CD8-positive, alpha-beta memory T cell (primary cell): ENCODE measurements at places on chromosomes 5 and 9. TPM values are rescaled to one million over a fixed set of nuclear protein-coding genes. Genes with fewer than 3 reads are reported as not detected.

Gene BSPRY
- 0.55 TPM for polyA plus RNA-seq

Gene PCDHA9
- not detected for polyA plus RNA-seq

Gene SOX30
- 0.28 TPM for polyA plus RNA-seq

Gene PROP1
- not detected for polyA plus RNA-seq

Gene WNK2
- not detected for polyA plus RNA-seq

Gene SPINK13
- polyA plus RNA-seq, result not detected

Gene LCN10
- 0.22 TPM for polyA plus RNA-seq

Gene GPR151
- polyA plus RNA-seq, result not detected

Gene STKLD1
- polyA plus RNA-seq, result 0.75 TPM

Gene FAM221B
- polyA plus RNA-seq, result not detected

Gene MEGF10
- not detected for polyA plus RNA-seq

Gene PCDHGA7
- polyA plus RNA-seq, result not detected

Gene ANKRD31
- polyA plus RNA-seq, result 0.33 TPM

Gene PNPLA7
- polyA plus RNA-seq, result 0.79 TPM

Gene SHC3
- polyA plus RNA-seq, result not detected

Gene GABRA6
- not detected for polyA plus RNA-seq

Gene DDX4
- polyA plus RNA-seq, result not detected

Gene RECK
- polyA plus RNA-seq, result 15.0 TPM

Gene DHX29
- 25.5 TPM for polyA plus RNA-seq

Gene APBA1
- not detected for polyA plus RNA-seq

Gene FGD3
- polyA plus RNA-seq, result 134 TPM

Gene PCDH12
- polyA plus RNA-seq, result 0.07 TPM

Gene TMEM174
- not detected for polyA plus RNA-seq

Gene LCNL1
- 0.16 TPM for polyA plus RNA-seq

Gene SLF1
- polyA plus RNA-seq, result 14.0 TPM

Gene GPR107
- polyA plus RNA-seq, result 4.2 TPM
